Kidney (tissue), 22 donors: ENCODE measurements at places on chromosomes 11 and 22.

DNA sequence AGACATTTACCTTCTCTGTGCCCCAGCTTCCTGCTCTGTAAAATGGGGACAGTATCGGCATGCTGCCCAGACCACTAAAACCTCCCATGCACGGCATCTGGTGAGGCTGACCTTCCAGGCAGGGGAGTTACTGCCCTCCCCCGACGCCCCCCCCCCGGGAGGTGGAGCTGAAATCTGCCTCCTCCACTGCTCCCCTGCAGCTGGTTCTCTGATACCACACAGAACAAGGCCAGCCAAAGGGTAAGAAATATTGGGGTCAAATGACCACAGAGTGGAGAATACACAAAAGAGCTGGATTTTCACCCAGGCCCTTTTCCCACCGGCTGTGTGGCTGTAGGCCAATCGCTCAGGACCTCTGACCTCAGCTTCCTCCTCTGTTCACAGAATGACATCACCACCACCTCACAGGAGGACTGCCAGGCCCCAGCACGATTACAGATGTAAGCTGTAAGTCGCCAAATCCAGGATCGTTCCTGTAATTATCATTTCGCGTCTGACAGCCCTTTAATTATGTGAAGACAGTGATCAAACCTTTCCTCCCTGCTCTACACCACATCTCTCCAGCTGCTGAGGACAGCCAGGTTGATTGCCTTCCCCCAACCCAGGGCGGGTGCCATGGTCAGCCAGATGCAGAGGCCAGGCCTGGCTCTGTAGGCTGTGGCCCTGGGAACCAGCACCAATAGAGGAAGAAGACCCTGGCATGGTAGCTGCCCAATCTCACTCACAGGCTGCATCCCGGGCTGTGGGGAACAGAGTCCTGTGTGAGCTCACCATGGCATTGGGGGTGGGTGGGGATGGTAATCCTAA, 35.7 kb upstream of the KLHL35 start:
- DNase-seq: peak; percentile 83

- no peak for DNase-seq
These were observed 5.9 kb upstream of the OR52L1 start for GRCh38 chr11:5992604-5993251.

GRCh38 chr11:43923406-43924111, 18.9 kb upstream of the C11orf96 start:
- peak; percentile 69 for DNase-seq

DNA sequence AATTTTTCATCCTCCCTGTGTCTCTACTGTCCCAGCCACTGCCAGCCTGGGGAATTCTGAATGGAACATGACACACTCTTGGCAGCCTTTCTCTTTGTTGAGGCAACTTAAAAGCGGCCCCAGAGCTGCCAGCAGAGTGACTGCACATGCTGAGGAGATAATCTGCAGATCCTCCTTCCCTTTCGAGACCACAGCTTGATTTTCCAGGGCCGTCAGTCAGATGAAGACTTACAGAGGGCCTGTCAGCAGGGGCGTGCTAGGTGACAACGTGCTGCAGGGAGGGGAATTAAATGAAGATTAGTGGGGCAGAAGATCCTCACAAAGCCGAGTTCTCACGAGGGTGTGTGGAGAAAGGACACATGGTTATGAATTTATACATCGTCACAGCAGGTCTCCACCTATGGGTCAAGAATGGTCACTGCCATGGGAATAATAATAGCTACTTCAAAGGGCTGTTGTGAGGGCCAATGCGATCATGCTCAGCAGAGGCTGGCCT, 193.5 kb upstream of the PITPNB start:
- DNase-seq: peak; percentile 38

DNA sequence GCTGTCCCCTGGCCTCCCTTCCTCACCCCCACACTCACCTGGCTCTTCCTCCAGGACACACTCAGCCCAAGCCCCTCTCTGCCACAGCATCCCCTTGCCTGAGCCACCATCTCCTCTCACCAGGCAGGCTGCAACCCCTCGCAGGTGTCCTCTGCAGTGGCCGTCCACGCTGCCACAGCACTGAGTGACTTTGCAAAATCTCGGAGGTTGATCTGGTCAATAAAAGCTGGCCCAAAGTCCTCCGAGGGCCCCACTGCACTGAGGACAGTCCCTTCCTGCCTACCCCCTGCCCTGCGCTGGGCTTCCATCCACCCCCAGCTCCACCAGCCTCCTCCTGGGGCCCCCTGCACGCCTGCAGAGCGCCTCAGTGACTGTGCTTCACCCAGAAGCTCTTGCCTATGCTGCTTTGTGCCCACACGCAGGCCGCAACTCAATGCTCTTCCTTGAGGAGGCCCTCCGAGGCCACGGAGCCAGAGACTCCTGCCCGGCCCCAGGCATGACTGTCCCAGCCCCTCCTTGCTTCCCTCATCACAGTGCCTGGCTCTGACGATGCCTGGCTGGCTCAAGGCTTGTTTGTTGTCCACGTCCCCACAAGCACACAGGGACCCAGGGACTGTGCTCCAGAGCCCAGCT, 30.8 kb upstream of the SLC22A12 start:
- no peak for DNase-seq

GRCh38 chr11:79007771-79008402, 432.9 kb downstream of the TENM4 start:
- no peak for DNase-seq

- DNase-seq: no peak
These were observed 68.5 kb downstream of the SHANK2 start for GRCh38 chr11:71183878-71184277.

DNA sequence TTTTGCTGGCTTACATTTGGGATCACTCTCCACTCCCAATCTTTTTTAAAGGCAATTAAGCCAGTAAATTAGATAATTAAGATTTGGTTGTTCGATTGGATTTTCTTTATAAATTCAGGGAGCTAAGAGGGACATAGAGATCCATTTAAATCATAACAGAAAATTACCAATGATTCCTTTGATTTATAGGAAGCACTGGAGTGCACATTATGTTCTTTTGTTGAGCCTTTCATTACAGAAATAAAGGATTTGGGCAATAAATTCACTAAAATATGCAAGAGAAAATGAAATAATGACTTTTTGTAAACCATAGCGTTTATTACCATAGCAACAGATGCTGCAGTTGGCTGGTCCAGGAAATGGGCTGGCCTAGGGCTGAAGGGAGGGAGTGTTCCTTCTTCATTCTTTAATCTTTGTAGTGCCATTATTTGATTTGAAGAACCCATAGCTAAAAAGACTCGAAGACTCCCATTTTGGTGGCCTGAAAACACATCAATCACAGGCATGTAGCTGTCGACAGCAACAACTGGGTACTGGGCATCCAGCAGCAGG, 73.0 kb downstream of the C2CD3 start:
- no peak for DNase-seq

GRCh38 chr11:2298131-2298794, 3.5 kb downstream of the C11orf21 start:
- no peak for DNase-seq

DNA sequence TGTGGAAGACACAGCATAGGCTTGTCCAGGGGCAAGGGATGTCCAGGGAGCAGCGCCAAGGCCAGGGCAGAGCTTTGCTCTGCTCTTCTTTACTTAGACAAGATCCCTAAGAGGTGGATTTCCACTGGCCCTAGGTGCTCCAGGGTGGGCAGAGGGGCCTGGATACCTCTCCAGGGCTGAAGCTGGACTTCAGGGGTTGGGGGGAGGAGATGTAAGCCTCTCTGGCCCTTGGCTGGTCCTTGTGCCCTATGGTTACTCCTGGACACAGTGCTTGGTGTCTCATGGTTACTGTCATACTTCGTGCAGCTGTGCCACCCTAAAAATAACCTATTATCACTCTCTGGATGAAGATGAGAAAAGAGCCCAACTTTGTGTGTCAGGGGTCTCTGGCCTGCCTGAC, 12.9 kb upstream of the KCNJ11 start:
- no peak for DNase-seq

DNA sequence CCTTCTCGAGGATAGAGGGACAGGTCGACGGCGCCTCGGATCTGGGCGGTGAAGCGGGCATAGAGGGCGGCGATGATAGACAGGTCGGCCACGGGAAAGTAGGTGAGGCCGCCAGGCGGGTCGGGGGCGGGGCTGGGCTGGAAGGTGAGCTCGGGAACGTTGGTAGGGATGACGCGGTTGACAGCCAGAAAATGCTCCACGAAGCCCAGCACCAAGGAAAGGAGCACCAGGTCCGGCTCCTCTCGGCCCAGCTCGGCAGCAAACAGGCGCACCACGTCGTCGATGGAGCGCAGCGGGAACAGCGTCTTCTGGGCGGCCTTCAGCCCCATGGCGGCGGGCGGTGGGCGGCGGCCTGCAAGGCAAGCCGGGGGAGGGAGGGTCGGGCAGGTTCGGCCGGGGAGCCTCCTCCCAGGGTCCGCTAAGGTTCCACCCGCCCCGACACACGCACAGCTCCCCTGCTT, 540 bp downstream of the MEN1 start:
- DNase-seq: peak; percentile 83

GRCh38 chr22:27197052-27197451, 539.7 kb downstream of the MIAT start:
- no peak for DNase-seq

DNA sequence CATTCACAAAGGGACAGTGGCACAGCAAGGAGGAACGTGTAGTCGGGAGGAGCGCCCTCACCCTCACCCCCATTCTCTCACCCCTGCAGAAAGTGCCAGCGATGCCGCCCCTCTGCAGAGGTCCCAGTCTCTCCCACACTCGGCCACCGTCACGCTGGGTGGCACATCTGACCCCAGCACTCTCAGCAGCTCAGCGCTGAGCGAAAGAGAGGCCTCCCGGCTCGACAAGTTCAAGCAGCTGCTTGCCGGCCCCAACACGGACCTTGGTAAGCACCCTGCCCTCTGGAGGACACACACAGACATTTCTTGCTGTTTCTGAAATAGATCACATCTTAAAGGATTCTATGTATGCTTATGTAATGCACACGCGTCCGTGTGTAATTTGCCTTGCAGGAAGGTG, 34.9 kb downstream of the TBC1D22A start:
- peak; percentile 63 for DNase-seq

- DNase-seq: no peak
These were observed 23.7 kb upstream of the PDE3B start for GRCh38 chr11:14619603-14620531.

GRCh38 chr11:94525546-94526324, 13.5 kb downstream of the C11orf97 start:
- peak; percentile 89 for DNase-seq

GRCh38 chr11:64767344-64768299, 7.8 kb upstream of the PYGM start:
- DNase-seq: peak; percentile 67

DNA sequence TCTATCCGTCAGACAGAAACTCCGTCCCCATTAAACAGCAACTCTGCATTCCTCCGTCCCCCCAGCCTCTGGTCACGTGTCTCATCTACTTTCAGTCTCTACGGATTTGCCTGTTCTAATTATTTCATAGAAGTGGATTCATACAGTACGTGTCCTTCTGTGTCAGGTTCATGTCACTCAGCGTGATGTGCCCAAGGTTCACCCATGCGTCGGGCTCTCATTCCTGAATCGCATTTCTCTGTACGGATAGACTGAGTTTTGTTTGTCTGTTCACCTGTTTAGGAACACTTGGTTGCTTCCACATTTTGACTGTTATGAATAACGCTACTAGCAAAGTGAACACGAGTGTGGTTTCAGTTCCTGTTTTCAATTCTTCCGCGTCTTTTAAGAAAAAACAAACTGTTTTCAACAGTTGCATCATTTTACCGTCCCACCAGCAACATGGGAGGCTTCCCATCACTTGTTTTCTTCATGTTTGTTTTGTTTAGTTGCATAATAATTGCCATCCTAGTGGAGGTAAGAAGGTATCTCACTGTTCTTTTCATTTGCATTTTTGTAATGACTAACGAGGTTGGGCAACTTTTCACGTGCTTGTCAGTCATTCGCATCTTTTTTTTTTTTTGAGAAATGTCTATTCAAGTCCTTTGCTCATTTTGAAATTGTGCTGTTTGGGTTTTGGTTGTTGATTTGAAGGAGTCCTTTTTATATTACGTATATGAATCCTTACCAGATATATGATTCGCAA, 8.9 kb upstream of the NLRP6 start:
- no peak for DNase-seq

DNA sequence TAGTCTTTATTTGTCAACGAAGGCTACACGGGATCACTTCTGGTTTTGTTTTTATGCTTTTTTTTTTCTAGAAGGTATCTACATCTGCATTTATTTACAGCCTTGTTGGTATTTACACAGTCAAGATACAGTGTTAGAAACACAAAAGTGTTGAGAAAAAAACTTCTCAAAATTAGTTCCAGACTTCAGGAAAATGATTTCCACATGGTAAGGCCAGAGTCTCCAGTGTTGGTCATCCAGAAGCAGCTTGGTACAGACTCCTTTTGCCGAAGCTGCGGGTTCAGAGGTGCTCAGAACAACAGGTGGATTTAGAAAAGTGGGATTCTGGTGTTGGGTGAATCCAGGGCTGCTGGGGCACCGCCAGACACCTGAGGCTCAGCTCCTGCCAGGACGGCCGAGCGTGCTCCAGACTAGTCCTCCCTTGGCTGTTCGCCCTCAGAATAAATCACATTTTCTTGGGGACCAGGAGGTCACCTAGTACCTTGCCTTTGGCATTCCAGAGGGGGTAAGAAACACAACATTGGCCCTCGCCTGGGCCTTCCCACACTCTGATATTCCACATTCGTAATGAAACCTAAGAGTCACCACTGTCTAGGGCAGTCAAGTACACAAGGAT, 78.7 kb upstream of the NARS2 start:
- no peak for DNase-seq

DNA sequence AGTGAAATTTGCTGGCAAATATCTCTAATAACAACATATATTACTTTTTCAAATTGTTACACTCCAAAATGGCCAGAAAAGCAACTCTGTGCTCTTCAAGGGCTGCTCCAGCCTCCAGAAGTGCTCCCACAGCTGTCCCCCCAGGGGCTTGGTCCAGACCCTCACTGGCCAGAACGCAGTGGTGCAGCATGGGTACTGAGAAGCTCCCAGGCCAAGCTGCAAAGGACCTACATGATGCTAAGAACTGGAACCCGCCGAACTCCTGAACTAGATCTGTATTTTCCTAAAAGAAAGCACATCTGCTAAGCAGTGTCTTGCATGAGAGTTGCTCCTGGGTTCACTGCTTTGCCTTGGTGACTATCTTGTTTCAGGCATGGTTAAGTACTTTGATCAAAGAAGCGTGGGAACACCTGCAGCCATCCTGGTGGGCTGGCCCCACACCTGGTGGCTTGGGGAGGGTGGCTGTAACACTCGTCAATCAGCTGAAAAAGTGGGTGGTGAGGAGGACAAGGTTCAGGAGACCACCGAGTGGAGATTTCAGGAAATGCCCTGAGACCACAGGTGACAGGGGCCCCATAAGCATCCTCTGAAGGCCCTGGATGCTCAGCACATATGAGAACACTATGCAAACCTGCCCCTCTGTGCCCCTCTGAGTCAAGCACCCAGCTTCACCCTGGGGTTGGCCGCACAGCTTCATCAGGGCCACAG, 72.7 kb upstream of the PITPNB start:
- DNase-seq: peak; percentile 39

GRCh38 chr22:43343262-43343669, at the start of gene SCUBE1:
Gene SCUBE1 (minus strand): TSS chr22:43343372. CDS start chr22:43343261, 111 bp downstream.
- peak; percentile 87 for DNase-seq

- DNase-seq: no peak
These were observed 151.7 kb upstream of the PLET1 start for GRCh38 chr11:112412383-112412782.

GRCh38 chr11:30260813-30261212, 30.0 kb downstream of the FSHB start:
- no peak for DNase-seq
